ENCODE measurements at places on chromosomes 13 and 19. TPM values are rescaled to one million over a fixed set of nuclear protein-coding genes. Genes with fewer than 3 reads are reported as not detected.
A peak's percentile ranks its signal among the peaks of the same experiment; 100 is the strongest.

GRCh38 chr19:4730740-4731171 lies 7.1 kb upstream of the DPP9 start:
- no peak for DNase-seq

DNA sequence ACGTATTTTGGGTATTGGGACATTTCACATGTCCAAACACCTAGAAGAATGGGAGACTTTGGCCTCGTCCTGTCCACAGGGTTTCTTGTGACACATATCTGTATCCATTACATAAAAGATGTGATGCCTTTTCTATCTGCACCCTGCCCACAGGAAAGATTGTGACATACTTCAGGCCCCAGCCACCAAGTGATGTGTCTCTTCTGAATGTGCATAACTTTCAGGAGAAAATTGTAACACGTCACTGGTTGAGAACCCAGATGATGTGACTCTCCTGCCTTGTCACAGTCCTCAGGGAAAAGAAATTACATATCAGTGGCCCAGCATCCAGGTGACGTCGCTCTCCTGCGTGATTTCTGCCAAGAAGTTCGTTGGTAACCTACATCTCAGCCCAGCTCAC lies 21.0 kb upstream of the ZNF681 start:
- DNase-seq = no peak

The CEACAM3 gene
- total RNA-seq = 1.6 TPM

DNA sequence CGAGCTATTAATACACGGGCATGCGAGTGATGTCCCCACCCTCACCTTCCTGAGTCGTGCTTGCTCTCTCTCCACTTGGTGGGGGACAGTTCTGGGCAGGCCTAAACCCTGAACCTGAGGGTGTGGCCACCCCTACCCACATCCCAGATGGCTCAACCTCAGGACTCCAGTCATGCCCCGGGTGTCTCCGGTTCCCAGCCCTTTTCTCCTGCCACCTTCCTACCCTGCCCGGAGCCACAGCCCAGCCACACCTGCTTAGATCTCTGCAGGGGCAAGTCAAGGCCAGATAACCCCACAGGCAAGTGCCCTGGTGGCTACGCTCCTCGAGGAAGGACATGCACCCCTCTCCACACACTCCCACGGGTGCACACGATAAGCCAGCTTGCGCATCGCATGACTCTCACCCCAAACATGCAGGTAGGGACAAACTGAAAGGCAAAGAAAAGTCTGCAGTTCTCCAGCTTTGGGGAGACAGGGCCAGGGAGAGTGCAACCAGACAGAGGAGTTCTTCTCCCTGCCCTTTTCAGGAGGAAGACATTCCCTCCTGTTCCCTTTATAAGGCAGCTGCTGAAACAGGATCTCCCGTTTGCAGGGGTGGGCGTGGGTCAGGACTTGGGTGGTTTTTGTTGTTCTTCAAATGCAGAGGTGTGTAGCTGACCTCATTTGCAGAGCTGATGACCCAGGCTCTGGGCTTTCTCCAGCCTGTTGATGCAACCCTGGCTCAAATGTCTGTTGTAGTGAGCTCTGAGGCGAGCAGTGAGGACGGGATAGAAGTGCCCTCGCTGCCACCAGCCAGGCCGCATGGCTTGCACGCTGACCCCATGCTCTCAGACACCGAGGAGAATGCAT lies 88.6 kb downstream of the DPF1 start:
- DNase-seq = no peak

DNA sequence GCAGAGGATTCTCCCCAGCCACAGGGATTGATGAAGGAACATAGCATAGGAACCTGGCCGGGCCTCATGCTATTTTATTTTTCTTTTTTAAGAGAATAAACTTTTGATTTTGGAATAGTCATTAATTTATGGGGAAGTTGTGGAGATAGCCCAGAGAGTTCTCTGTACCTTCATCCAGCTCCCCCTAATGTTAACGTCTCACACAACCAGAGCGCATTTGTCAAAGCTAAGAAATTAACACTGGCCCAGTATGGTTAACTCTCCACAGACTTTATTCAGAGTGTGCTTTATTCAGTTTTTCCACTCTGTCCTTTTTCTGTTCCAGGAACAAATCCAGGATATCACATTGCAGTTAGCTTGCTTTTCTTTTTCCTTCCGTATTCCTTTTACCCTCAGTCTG lies 59.4 kb downstream of the RGCC start:
- DNase-seq = no peak

The COMP gene
- total RNA-seq = 21.2 TPM

DNA sequence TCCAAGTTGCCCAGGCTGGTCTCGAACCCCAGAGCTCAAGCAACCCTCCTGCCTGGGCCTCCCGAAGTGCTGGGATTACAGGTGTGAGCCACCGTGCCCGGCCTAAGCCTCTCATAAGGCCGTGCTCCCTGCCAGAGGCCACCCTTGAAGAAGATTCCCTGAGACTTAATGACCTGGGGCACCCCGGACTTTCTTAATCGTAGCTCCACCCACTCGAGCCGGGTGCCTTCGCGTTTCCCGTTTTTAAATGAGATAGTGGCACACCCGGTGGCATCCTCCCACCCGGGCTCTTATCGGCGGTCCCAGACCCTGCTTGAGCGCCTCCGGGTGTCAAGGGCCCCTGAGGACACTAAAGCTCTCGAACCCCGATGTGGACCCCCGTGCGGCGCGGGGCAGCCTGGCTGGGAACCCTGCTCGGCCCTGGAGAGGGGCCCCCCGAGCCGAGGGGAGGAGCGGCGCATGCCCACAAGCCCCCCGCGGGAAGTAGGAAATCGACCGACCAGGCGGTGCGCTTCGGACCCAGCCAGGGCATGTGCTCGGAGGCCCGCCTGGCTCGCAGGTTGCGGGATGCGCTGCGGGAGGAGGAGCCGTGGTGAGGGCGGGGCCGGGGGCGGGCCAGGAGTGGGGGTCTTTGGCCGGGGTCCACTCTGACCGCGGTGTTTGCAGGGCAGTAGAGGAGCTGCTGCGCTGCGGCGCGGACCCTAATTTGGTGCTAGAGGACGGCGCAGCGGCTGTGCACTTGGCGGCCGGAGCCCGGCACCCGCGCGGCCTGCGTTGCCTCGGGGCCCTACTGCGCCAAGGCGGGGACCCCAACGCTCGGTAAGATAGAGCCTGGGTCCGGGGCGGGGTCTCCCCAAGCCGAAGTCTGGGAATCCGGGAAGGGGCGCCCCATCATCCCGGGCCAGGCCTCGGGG lies at the start of gene ANKLE1:
TSS of gene ANKLE1 (plus strand) at position 511 of the 914 bp plus-strand sequence. CDS start at position 531, 20 bp downstream.
- no peak for DNase-seq

The SH3GL1 gene
- 91.2 TPM for total RNA-seq

- no peak for DNase-seq
Measured at GRCh38 chr13:59211606-59212005, 952.1 kb downstream of the DIAPH3 start.

- DNase-seq = no peak
Measured at GRCh38 chr19:17830567-17831418, 9.5 kb upstream of the INSL3 start.

DNA sequence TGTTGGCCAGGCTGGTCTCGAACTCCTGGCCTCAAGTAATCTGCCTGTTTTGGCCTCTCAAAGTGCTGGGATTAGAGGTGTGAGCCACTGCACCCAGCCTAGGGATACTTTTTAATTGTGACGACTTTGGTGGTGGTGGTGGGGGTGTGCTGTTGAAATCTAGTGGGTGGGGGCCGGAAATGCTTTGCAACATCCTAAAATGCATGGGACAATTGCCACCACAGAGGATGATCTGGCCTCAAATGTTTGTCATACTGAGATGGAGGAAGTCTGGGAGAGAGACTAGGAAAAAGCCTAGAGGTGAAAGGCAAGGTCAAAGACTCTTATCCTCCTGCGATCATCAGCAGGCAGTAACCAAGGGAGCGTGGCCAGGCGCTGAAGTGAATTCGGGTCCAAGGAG lies 1.4 kb downstream of the NWD1 start:
- DNase-seq = no peak

The ITGBL1 gene
- 5.1 TPM for total RNA-seq

- DNase-seq = no peak
Measured at GRCh38 chr19:10004617-10005016, 5.7 kb downstream of the COL5A3 start.

DNA sequence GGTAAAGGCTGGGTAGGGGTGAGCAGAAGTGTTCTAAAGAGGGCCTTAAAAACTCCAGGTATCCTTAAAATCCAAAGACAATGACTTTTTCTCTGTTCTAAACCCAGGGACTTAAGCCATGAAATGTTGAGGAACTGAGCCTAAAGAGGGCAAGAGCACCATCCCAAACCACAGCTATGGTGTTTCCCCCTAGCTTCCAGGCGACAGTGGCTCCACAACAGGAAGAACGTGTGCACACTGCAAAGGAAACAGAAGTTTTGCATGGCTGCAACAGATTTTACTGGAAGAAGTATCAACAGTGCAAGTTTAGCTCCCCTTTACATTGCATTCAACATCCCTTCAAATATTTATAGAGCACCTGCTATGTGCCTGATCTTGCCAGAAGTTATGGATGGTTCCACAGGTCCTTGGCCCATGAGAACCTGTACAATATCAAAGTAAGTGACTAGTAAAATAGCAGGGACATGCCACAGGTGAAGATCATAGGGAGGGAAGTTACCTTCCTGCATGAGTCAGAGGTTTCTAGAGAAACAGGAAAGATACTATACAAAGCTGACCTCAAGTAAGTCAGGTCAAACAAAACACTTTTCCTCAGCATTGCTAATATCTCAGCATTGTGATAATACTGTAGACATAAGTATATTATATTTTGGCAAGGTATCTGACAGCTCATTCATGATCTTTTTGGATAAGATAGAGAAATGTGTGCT lies 8.4 kb upstream of the KCTD12 start:
- DNase-seq = no peak

DNA sequence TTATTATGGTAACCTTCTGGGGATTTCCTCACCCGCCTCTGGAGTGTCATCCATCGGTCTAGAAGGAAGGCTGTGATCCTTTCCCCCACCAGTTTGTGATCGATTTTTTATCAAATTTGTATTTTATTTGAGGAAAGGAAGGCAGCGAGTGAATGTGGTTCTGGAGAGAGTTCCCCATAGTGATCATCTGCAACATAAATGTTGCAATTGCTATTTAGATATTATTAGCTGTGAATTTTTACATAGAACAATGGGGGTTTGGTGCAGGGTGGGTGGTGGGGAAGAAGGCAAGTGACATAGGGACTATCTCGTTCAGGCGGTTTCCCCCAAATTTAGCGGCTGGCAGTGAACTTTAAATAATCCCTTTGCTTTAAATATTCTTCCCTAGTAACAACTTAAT lies 1.2 kb downstream of the CDK8 start:
- DNase-seq = no peak

GRCh38 chr13:22454586-22454985 lies 726.2 kb upstream of the SGCG start:
- DNase-seq = no peak

GRCh38 chr19:49809160-49809940 lies 3.7 kb downstream of the FUZ start:
- peak; percentile 93 for DNase-seq

DNA sequence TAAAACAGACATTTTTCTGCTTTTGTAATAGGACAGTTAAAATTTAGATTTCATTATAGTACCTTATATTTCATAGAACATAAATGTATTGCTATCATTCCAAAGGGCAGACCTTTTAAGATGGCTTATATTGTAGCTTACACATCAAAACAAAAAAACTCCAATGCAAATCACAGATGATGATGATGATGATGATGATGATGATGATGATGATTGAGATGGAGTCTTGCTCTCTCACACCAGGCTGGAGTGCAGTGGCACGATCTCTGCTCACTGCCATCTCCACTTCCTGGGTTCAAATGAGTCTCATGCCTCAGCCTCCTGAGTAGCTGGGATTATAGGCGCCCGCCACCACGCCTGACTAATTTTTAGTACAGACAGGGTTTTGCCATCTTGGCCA lies 189.9 kb upstream of the RNF113B start:
- DNase-seq = no peak

DNA sequence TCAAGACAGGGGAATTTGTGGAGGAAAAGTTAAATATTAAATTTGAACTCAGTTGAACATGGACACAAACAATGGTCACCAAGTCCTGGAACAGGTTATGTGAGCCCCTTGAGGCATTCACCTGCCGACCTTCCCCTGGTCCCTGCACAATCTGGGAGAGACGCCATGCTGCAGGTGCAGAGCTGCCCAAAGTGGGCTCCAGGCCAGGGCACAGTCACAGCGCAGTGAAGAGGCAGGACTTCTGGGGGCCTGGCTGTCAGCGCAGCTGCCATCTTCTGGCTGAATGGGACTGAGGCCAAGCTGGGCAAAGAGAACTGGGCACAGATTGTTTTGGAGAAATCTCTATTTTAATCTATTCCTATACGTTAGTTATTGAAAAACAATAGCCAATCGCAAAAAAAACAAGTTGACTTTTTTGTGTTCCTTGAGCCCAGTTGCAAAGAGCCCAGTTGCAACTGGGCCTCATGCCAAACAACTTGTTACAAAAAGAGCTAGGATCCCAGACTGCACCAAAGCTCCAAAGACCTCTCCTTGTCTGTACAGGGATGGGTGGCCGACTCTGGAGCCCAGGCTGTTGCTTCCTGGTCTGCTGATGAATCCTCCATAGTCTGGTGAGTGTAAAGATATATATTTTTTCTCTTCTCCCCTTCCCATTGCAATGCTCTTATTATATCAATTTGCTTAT lies 1.2 kb upstream of the ZNF626 start:
- no peak for DNase-seq

The RNF113B gene
- total RNA-seq = not detected

The ILF3 gene
- 212 TPM for total RNA-seq

- no peak for DNase-seq
Measured at GRCh38 chr19:27689734-27690241, 1523.2 kb downstream of the UQCRFS1 start.

The ZNF564 gene
- total RNA-seq = 7.9 TPM

The PRR20C gene
- not detected for total RNA-seq

- DNase-seq = no peak
Measured at GRCh38 chr19:17306285-17306714, 628 bp downstream of the MRPL34 start.

DNA sequence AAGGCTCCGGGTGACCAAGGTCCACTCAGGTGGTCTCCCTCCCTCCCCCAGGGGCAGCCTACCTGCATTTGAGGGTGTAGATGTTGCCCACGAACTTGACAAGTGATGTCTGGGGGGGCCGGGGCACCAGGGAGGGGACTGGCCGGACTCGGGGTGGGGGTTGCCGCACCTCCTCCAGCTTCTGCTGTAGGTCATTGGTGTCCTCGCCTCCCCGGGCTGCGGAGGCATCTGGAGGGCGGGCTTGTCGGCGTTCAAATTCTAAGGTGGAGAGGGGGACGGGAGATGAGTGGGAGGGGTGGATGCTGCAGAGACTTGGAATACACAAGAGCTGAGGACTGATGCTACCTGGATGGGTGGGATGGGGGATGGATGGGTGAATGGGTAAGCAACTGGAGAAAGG lies 5.3 kb upstream of the AKAP8L start:
- DNase-seq = no peak

GRCh38 chr13:114261328-114261965 lies 20.0 kb upstream of the UPF3A start:
- DNase-seq = no peak
